ENCODE measurements at places on chromosomes 6 and 20.

- no peak for DNase-seq
Measured at GRCh38 chr20:17969884-17970409, 1.1 kb downstream of the MGME1 start.

GRCh38 chr6:149064001-149064659, 253.4 kb upstream of the TAB2 start:
- no peak for DNase-seq

GRCh38 chr6:169082817-169083507, 170.7 kb downstream of the THBS2 start:
- no peak for DNase-seq

DNA sequence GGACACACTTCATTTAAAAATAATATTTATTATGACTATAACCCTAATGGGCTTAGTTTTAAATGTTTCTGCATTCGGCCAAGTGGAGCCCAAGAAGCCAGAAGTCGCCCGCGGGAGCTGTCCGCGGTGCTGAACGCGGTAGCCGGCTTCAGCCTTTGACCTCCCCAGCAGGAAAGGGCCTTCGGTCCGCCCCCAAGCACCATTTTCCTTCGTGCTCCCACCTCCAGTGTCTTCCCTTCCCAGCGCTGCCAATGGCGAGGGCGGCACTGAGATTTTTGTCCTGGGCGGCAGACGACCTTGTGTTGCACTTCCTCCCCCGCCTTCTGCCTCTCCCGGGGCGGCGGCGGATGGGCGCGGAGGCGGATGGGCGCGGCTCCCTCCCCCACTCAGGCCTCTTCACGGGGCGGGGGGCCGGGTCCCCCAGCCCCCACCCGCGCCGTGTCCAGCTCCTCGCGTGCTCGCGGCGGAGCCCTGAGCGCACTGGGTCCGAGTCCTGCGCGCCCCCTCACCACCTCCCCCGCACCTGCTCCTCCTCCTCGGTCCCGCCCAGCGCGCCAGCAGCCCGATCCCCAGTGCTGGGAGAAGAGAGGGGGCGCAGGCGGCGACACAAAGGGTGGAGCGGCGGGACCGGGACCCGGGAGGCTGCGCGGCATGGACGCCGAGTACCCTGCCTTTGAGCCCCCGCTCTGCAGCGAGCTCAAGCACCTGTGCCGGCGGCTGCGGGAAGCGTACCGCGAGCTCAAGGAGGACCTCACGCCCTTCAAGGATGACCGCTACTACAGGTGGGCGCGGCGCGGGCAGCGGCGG, 23.6 kb upstream of the TMEM181 start:
- DNase-seq = peak; percentile 50

- DNase-seq = no peak
Measured at GRCh38 chr6:166921570-166921969, 34.8 kb downstream of the RNASET2 start.

- no peak for DNase-seq
Measured at GRCh38 chr6:72626126-72626525, 4.3 kb downstream of the KCNQ5 start.

DNA sequence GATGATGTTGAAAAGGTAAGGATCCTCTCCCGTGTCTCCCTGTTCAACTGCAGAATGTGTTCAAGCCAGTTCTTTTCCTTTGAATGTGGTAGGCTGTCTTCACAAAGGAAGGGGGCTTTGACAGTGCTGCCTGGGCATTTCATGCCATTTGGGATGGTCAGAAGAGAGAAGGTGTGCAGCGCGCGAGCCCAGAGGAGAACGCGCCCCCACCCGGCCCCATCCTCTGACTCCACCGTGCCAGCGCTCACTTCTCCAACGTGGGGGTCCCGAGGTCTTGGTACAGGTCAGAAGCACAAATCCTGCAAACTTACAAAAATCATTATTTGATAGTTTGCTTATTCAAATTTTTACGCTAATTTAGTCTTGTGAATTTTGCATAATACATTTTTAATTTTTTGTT, 14.4 kb downstream of the ENTPD6 start:
- no peak for DNase-seq

- DNase-seq = no peak
Measured at GRCh38 chr20:41507851-41508250, 110.3 kb downstream of the CHD6 start.

GRCh38 chr6:81984599-81984998, 232.1 kb upstream of the TENT5A start:
- no peak for DNase-seq

DNA sequence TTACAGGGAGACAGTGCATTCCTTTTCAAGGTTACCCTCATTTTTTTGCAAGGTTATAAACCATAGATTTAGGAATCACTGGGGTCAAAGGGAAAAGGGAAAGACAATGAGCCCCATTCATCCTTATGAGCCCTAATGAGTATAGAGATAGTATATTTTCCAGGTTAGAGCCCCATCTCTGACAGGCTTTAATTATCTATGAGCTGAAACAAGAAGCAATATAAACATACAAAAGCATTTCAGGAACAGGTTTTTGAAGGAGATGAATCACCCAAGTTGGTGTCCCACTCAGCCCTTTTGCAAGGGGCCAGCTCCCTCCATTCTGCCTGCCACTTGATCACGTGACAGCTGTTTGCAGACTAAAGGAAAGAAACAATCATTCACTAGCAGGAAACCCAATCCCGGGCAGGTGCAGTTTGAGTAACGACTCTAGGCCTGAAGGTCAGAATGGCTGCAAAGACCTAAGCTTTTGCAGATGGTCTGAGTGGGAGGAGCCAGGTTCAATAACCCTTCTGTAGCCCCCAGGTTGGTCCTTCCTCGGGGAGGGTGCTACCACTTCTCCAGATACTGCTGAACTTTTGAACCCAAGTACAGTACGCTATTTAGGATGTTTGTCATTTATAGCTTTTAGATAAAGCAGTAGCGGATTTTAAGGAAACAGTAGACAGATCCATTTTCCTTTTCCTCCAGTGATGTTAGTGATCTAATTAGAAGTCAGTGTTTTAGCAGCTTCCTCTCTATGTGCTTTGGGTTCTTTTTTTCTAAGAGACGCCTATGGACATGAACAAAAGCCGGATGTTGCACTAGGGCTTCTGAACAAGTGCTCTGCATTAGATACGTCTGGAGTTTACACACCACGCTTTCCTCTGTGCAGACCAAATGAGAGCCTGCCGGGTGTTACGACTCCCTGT, 253.2 kb downstream of the SOX4 start:
- no peak for DNase-seq

GRCh38 chr6:18264923-18265377, 620 bp upstream of the DEK start:
- no peak for DNase-seq

GRCh38 chr6:128209771-128210170, 308.9 kb upstream of the THEMIS start:
- no peak for DNase-seq

- DNase-seq = no peak
Measured at GRCh38 chr6:159099961-159100360, 55.2 kb upstream of the TAGAP start.

DNA sequence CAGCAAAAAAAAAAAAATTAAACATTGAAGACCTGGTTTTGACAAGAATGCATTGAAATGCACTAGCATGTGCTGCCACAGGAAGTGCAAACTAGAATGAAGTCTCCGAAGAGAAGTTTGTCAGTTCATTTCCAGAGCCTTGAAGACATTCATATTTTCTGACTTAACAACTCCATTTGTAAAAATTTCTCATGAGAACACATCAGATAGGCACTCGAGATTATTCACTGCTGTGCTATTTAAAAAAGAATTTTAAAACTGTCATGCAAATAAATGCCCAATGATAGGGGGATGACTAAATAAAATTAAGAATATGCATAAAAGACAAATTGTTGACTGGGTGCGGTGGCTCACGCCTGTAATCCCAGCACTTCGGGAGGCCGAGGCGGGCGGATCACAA, 394.6 kb upstream of the JARID2 start:
- DNase-seq = no peak

GRCh38 chr6:130372786-130373185, 7.0 kb downstream of the TMEM200A start:
- no peak for DNase-seq

DNA sequence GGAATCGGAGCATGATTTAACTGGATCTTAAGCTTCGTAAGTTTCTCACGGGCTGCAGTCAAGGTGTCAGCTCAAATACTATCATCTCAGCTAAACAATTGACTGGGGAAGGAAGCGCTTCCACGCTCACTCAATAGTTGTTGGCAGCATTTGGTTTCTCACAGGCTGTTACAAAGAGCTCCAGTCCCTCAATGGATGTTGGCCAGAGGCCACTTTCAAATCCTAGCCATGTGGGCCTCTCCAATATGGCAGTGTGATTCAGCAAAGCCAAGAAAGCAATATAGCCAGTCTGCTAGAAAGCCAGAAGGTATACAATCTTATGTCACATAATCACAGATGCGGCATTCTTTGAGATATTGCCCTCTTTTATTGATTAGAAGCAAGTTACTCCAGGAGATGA, 98.3 kb upstream of the PHACTR1 start:
- DNase-seq = no peak

GRCh38 chr6:162965366-162965765, 237.6 kb downstream of the PACRG start:
- DNase-seq = no peak

GRCh38 chr6:104321301-104321700, 538.4 kb downstream of the HACE1 start:
- DNase-seq = no peak
